Esophagus squamous epithelium (tissue), 5 donors: ENCODE measurements at places on chromosomes 11 and 22. TPM values are rescaled to one million over a fixed set of nuclear protein-coding genes. Genes with fewer than 3 reads are reported as not detected.
A peak's percentile ranks its signal among the peaks of the same experiment; 100 is the strongest.

GRCh38 chr22:39147335-39148025 lies 5.0 kb downstream of the CBX7 start:
- H3K4me3 ChIP-seq: no peak overlapping the region
- peak overlapping the region; percentile 66 for H3K27ac ChIP-seq
- no peaks in the 10 kb centered on the region for H3K27me3 ChIP-seq
- peaks cover 15% of the 10 kb centered on the region for H3K36me3 ChIP-seq
- no peak for DNase-seq
- peaks cover 65% of the 10 kb centered on the region for H3K4me1 ChIP-seq

DNA sequence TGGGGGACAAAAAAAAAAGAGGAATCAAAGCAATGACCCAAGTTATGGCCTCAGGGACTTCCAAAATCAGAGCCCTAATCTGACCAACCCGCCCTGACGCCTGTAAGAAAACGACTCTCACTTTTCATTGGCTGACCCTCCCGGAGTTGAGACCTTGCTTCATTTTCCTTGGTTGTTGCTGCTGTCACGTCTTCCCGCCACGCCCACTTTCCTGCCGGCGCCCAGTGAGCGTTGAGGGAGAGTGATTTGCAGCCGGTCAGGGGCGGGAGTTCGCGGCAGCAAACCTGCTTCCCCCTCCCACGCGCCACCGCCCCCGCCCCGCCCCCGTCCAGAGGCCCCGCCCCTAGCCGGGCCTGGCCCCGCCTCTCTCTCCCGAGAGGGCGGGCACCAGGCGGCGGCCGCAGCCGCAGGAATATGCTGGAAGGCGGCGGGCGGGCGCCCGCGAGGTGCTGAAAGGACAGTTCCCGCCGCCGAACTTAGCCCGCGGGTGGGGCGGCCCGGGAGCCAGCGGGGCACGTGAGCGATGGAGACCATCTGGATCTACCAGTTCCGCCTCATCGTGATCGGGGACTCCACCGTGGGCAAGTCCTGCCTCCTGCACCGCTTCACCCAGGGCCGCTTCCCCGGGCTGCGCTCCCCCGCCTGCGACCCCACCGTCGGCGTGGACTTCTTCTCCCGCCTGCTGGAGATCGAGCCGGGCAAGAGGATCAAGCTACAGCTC lies at the start of gene RAB39A:
RAB39A (plus strand) TSS at position 403 of the 721 bp plus-strand sequence; CDS start at position 524, 121 bp downstream.
- no peak within 1 kb of the TSS for H3K27ac ChIP-seq
- peaks cover 9% of the 10 kb centered on the region for H3K4me1 ChIP-seq
- DNase-seq: peak; percentile 62
- no peaks in the 10 kb centered on the region for H3K27me3 ChIP-seq

GRCh38 chr11:65593518-65594414 lies 1.8 kb downstream of the KCNK7 start:
- DNase-seq: no peak
- peak overlapping the region; percentile 7 for H3K27ac ChIP-seq
- H3K27me3 ChIP-seq: no peaks in the 10 kb centered on the region
- no peak overlapping the region for H3K4me3 ChIP-seq

DNA sequence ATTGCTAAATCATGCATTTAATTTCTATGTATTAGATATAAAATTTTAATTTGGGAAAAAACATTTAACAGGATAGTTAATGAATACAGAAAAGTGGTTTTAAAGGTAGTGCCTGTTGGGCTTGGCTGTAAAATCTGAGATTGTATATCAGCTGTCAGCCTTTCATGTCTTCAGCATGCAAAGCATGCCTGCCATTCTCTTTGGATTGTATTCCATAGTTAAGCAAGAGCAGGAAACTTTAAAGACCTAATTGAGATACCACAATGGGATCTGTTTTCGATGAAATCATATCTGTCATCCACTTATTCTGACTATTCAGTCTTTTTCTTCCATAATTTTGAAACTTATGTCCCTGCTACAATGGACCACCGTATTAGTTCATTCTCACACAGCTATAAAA lies 451.0 kb upstream of the DDI1 start:
- DNase-seq: no peak
- H3K36me3 ChIP-seq: no peaks in the 10 kb centered on the region
- no peak overlapping the region for H3K4me3 ChIP-seq
- H3K27me3 ChIP-seq: no peaks in the 10 kb centered on the region
- no peak overlapping the region for H3K27ac ChIP-seq

DNA sequence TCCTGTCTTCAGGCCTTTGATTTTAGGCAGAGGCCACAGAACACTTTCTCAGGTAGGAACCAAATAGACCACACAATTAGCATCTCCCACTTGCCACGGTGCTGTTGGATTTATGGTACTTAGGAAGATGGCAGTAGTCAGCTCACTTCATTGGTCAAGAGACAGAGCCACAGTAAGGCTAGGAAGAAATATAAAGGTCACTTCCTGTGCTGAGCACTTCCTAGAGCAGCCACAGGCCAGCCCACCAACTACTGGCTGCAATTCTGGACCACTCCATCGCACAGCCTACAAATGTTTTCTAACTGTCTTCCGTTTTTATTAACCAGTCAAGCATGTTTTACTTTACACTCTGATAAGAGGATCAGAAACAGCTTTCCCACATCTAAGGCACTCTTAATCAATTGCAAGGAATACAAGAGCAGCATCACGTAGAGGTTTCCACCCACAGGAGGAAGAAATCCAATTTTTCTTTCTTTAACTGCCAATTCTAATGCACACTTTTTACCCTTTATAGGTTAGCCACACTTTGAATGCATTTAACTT lies 54.7 kb downstream of the ABTB2 start:
- no peak overlapping the region for H3K4me3 ChIP-seq
- no peaks in the 10 kb centered on the region for H3K27me3 ChIP-seq
- H3K27ac ChIP-seq: no peak overlapping the region
- H3K4me1 ChIP-seq: no peaks in the 10 kb centered on the region
- H3K36me3 ChIP-seq: no peaks in the 10 kb centered on the region

DNA sequence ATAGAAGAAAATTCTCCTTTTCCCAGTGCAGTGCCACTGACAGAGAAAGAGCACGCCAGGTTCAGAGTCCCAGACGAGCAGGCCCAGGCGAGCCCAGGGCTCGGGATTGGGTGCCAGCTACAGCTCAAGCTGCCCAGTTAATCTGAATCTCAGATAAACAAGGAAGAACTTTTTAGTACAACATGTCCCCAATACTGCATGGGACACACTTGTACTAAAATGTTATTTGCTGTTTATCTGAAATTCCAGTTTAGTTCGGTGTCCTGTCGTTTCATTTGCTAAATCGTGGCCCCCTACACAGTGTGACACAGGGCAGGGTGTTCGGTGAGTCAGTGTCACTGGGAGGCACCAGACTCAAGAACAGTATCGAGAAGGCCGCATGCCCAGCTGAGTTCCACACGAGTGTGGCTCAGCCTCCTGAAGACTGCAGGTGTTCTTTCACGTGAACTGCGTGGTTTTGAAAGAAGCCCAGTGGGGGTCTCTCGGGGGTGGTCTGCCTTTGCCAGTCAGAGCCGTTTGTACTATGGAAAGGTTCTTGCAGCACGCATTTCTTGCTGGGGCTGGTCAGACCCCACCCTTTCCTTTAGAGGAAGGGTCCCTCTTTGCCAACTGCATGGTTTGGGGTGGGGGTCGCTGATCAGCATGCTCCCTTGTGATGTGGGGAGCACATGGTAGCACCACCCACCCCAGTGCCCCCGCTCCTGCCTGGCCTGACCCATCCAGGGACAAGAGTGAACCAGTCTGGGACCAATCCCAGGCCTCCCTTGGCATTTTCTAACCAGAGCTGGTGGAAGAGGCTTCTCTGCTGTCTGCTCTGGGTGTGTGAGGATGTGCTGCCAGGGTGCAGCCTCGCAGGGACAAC lies 115.6 kb upstream of the B3GAT1 start:
- H3K27ac ChIP-seq: no peak overlapping the region
- no peaks in the 10 kb centered on the region for H3K27me3 ChIP-seq
- H3K36me3 ChIP-seq: no peaks in the 10 kb centered on the region
- H3K4me1 ChIP-seq: no peaks in the 10 kb centered on the region

GRCh38 chr11:112176077-112176476 lies 765 bp downstream of the BCO2 start:
- H3K4me1 ChIP-seq: peaks cover 3% of the 10 kb centered on the region
- DNase-seq: no peak
- H3K27ac ChIP-seq: no peak overlapping the region
- peak overlapping the region; percentile 33 for H3K4me3 ChIP-seq
- no peaks in the 10 kb centered on the region for H3K27me3 ChIP-seq

DNA sequence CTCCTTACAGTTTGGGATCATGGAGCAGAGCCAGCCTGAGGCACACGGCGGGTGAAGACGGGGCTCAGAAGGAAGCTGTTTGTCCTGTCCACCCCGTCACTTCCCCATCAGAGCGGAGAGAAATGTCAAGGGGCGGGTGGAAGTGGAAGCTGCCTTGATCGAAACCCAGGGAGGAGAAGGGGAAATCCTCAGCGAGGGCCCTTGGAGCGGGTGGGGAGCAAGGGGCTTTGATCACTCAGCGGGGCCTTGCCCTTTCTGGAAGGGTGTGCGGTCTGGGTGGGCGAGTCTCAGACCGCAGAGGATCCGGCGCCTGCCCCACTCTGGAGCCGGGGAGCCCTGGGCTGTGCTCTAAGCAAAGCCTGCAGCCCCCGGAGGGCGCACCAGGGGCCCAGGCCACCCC lies 320.4 kb downstream of the NTM start:
- no peak overlapping the region for H3K4me3 ChIP-seq
- no peaks in the 10 kb centered on the region for H3K27me3 ChIP-seq
- H3K4me1 ChIP-seq: peaks cover 15% of the 10 kb centered on the region
- H3K36me3 ChIP-seq: no peaks in the 10 kb centered on the region
- H3K27ac ChIP-seq: no peak overlapping the region
- no peak for DNase-seq

DNA sequence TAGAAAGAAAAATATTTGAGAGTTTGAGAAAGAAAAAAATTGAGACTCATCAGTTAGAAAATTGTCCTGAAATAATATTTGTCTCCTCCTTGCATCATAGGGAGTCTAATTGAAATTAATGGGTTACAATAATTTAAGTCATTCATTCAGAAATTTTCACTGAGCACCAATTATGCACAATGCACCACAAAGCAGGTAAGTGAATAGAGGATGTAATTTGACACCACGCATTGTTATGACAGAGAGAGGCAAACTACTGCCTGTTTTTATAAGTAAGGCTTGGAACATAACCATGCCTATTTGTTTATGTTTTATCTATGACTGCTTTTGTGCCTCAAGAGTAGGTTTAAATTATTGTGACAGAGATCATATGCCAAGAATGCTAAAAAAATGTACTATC lies 537.9 kb upstream of the FAT3 start:
- no peak for DNase-seq
- no peaks in the 10 kb centered on the region for H3K4me1 ChIP-seq
- no peaks in the 10 kb centered on the region for H3K27me3 ChIP-seq
- no peak overlapping the region for H3K4me3 ChIP-seq
- H3K36me3 ChIP-seq: no peaks in the 10 kb centered on the region
- no peak overlapping the region for H3K27ac ChIP-seq

DNA sequence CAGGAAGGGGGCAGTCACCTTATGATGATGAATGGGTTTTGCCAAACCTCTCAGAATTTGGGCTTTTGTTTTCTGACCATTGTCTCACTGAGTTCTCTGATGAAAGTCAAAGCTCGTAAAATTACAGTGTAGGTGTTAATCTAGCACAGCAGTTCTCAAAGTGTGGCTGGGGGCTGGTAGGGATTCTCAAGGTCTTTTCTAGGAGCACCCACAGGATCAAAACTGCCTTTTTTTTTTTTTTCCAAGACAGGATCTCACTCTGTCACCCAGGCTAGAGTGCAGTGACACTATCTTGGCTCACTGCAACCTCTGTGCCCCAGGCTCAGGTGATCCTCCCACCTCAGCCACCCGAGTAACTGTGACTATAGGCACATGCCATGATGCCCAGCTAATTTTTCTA lies 66.1 kb downstream of the C22orf31 start:
- no peak for DNase-seq
- H3K27me3 ChIP-seq: no peaks in the 10 kb centered on the region
- H3K4me3 ChIP-seq: no peak overlapping the region
- H3K4me1 ChIP-seq: no peaks in the 10 kb centered on the region
- H3K27ac ChIP-seq: no peak overlapping the region

DNA sequence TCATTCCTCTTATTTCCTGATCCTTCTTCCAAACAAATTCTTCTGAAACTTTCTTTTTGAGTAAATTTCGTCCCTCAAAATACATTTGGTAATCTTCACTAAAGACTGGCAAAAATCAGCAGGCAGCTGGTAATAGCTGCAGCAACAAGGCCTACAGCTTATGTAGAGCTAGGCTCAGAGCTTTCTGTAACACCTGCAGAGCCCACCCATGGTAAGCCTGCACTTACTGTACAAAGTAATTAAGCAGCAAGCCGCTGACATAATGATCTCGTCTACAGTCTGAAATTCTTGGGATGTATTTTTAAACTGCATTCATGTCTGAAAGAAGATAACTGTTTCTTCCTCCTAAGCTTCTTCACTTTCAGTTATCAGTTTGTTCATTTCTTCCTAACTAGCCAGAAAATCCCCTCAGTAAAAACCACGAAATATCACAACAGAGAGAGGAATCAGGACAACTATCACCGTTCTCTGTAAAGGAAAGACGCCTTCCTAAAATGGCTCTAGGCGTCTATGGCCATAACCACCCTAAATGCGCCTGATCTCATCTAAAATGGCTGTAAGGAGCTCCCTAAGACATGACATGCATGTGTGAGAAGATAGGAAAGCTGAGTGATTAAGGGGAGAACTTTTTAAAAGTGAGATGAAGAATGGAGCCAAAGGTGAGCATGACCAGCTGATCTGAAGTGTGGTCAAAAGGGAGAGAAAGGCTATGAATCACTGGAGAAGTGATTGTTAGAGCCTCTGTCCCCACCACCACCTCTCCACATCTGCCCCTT lies 56.2 kb downstream of the DENND5A start:
- no peak for DNase-seq
- no peaks in the 10 kb centered on the region for H3K27me3 ChIP-seq
- H3K36me3 ChIP-seq: no peaks in the 10 kb centered on the region
- no peak overlapping the region for H3K4me3 ChIP-seq

- no peak for DNase-seq
- H3K4me3 ChIP-seq: no peak overlapping the region
- no peaks in the 10 kb centered on the region for H3K4me1 ChIP-seq
- no peaks in the 10 kb centered on the region for H3K27me3 ChIP-seq
- H3K36me3 ChIP-seq: no peaks in the 10 kb centered on the region
- H3K27ac ChIP-seq: no peak overlapping the region
Observed at GRCh38 chr11:18374956-18375355, 19.4 kb upstream of the LDHA start.

- H3K36me3 ChIP-seq: no peaks in the 10 kb centered on the region
- H3K27me3 ChIP-seq: no peaks in the 10 kb centered on the region
- no peak for DNase-seq
- H3K4me1 ChIP-seq: no peaks in the 10 kb centered on the region
- H3K27ac ChIP-seq: no peak overlapping the region
- no peak overlapping the region for H3K4me3 ChIP-seq
Observed at GRCh38 chr11:6201481-6201880, 2.5 kb downstream of the OR52W1 start.

- DNase-seq: no peak
- H3K27ac ChIP-seq: peak overlapping the region; percentile 40
- peaks cover 6% of the 10 kb centered on the region for H3K4me1 ChIP-seq
- H3K27me3 ChIP-seq: no peaks in the 10 kb centered on the region
Observed at GRCh38 chr11:117841551-117842031, 17.0 kb upstream of the FXYD2 start.

- H3K4me3 ChIP-seq: no peak overlapping the region
- H3K27me3 ChIP-seq: no peaks in the 10 kb centered on the region
- peaks cover 29% of the 10 kb centered on the region for H3K4me1 ChIP-seq
- peak overlapping the region; percentile 49 for H3K27ac ChIP-seq
Observed at GRCh38 chr11:75195167-75195962, 44.5 kb downstream of the SLCO2B1 start.

The RIBC2 gene
- total RNA-seq: not detected

The IFTAP gene
- 20.9 TPM for total RNA-seq

The NPAS4 gene
- not detected for total RNA-seq

The DDI1 gene
- not detected for total RNA-seq

The MPZL3 gene
- total RNA-seq: 17.4 TPM

The PIWIL4 gene
- 0.18 TPM for total RNA-seq

The APOL4 gene
- total RNA-seq: 10.3 TPM

The ROBO3 gene
- 4.1 TPM for total RNA-seq

The ABCC8 gene
- total RNA-seq: under 0.01 TPM

The DTX4 gene
- total RNA-seq: 5.5 TPM

The MAP6 gene
- total RNA-seq: 0.18 TPM
